ENCODE measurements at places on chromosomes 12 and 14. TPM values are rescaled to one million over a fixed set of nuclear protein-coding genes. Genes with fewer than 3 reads are reported as not detected.

GRCh38 chr12:120751389-120751788, 25.8 kb downstream of the ACADS start:
- DNase-seq, result no peak

DNA sequence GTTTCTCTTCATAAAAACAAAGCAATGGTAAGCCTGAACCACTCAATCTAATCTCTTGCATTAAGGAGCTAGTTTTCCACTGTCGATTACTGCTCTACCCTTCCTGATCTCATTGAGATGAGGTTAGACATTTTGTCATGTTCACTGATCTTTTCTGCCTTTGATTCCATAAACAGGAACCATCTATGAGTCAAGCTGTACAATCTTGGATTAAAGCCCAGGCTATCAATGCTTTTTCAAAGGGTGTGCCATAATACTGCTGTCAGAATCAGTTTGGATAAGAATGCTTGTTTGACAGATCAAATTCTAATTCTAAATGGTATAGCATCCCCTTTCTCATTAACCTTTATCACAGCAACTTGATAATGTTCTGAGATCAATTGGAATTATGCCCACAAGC, 16.1 kb downstream of the GRIP1 start:
- peak; percentile 91 for DNase-seq

DNA sequence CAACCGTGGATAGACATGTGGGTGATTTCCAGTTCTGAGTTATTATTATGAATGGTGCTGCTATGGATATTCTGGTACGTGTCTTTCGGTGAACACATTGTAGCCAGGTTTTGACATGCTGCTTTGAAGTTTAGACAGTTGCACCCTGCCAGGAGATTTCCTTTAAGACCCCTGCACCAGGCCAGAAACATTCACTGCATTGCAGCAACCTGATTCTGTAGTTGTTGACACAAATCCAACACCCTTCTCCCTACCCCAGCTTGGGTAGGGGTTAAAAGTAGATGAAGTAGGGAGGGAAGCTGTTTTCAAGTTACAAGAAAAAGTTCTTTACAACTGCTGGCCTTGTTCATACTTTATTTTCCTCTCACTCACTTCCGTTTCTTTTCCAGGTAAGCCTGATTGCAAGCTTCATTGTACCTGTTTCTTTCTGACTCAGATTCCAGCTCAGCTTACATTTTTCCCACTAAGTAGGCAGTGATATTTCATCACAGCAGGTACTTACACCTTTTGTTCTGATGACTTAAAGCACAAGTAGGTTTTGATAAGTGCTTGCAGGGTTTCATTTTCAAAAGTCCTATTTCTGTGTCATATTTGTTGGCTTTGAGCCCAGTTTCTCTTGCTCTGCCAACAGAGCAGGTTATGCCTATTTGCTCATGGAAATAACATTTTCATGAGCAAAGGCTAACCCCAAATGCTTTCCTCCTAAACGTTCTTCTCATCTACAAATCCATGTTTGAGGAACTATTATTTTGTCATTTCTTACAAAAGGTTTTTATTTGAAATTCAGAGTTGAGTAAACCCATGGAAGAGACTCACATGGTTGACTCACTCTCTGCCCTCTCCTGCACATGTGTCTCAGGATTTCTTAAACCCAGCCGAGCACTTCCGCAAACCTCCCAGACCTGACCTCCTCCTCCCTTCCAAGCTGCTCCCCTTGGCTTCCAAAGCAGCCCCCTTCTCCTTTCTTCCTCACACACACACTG, 12.1 kb upstream of the LTA4H start:
- peak; percentile 83 for DNase-seq

DNA sequence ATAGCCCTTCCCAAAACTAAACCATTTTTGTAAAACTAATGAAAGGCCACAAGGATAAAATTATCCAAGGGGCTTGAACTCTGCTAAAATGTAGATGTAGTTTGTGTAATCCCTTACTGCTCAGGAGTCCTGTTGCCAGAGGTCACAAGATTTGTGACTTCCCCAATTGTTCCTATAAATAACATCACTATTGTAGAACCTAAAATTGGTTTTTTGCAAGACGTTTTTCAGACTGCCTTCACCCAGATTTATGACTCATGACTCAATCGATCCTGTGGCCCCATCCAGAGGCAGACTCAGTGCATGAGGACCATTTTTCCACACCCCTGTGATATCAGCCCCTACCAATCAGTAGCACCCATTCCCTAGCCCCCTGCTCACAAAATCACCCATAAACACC, 61.5 kb upstream of the RASSF8 start:
- DNase-seq, result no peak

GRCh38 chr14:99616832-99617800, 13.1 kb upstream of the CCDC85C start:
- DNase-seq, result no peak

- peak; percentile 81 for DNase-seq
These were observed 199.7 kb upstream of the ATXN7L3B start for GRCh38 chr12:74337951-74338350.

- DNase-seq, result no peak
These were observed 4.0 kb upstream of the KRT6C start for GRCh38 chr12:52477651-52478050.

Gene TMEM121
- 4.8 TPM for total RNA-seq

Gene DDX55
- total RNA-seq, result 25.9 TPM

Gene KLHL33
- not detected for total RNA-seq

Gene OR6S1
- total RNA-seq, result not detected

Gene GPX2
- not detected for total RNA-seq
